ENCODE measurements at places on chromosomes 3 and 15.

DNA sequence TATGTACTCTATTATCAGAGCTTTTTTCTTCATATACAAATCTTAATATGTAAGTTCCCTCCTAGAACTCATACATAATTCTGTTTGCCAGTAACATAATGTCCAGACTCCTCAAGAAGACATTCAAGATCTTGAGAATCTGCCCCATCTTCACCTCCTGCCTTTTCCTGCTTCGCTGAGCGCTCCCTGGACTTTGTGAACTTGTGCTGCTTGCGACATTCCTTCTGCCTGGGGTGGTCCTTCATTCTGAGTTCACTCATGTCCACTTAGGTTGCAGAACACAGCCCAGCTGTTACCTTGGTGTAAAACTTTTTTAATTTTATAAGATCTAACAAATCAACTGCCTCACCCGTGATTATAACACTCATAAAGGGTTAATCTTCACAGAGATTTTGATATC lies 478.5 kb upstream of the EPHA3 start:
- DNase-seq: no peak

GRCh38 chr3:79297245-79297960 lies 470.4 kb downstream of the ROBO1 start:
- DNase-seq: no peak

DNA sequence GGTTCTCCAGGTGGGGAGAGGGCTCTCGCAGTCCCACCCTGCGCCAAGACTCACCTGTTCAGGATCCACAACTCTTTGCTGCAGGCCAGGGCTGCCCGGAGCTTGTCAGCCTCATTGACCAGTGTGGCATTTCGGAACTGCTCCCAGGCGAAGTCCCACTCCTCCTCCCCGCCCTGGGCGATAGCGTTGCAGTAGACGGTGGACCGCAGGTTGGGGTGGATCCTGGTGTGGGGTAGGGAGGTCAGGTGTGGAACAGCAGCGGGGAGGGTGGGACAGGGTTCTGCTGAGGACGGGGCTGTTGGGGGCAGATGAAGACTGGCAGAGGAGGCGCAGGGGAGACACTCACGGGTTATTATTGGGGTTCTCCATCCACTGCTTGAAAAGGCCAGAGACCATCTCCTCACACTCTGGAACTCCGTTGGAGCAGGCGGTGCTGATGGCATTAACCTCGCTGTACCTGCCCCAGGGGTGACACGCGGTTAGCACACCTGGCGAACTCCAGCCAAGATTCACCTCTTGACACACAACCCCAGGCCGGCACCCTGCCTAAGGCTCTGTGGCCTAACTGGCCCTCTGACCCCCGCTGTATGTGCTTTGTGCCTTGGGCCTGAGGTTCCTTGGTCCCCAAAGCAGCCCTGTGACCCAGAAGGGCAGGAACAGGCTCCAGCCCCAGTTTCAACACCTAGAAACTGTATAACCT lies 16.1 kb downstream of the MESP2 start:
- DNase-seq: no peak

DNA sequence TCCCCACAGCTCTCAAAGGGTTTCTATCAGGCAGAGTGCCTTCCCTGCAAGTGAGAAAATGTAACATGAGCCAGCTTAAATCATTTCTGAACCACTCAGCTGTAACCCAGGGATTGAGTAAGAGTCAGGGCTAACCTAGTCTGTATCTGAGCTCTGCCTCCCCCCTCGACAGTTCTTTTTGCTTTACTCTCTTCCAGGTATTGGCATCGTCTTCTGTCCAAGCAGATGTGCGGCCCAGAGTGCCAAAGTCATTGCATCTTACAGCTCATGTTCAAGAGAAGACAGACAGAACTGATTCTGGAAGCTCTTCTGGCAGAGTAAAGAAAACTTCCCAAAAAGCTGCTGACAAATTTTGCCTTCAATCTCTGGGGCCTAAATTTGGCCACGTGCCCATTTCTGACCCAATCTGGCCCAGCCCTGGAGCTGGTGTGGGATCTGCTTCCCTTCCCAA lies 74.8 kb downstream of the ABHD5 start:
- DNase-seq: no peak

GRCh38 chr3:111963424-111963823 lies 15.4 kb upstream of the ABHD10 start:
- DNase-seq: no peak

- DNase-seq: no peak
These were observed 12.4 kb upstream of the CHRM5 start for GRCh38 chr15:33955945-33956344.

DNA sequence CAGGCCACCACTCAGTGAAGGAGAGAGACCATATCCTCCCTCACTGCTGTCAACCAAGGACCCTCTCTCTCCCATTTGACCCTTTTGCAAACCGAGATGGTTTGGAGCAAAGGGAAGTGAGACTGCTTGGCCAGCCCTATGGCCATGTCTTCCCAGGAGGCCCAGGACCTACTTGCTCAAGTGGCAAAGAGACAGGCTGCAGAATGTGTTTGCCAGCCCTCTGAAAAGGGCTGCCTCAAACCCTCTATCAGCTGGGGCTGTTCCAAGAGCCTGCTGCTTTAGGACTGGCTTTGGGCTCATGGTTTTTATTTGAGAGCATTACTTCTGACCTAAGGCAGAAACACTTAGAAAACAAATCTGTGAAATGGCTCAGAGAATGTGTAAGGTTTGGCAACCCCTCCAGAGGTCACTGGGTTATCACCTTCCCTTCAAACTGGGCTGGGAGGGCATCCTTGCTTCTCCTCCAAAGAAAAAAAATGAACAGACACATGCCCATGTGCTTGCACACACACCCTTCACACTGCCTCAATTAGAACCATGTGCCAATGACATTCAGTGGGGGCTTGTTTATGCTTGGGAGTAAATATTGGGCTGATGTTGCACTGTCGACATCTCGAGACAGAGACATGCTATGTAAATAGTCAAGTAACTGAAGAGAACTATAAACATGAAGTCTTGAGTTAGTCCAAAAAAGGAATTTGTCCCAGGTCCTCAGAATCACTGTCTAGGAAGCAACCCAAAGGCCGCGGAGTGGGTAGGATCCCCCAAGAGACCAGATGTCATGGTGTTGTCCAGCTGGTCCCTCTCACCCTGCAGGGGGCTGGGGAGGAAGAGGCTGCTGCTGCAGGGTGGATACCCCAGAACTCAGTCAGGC lies 49.8 kb upstream of the CTDSPL start:
- DNase-seq: no peak

GRCh38 chr3:188240189-188240981 lies 86.4 kb downstream of the LPP start:
- DNase-seq: no peak

GRCh38 chr3:127999509-128000106 lies 52.6 kb upstream of the SEC61A1 start:
- DNase-seq: no peak

DNA sequence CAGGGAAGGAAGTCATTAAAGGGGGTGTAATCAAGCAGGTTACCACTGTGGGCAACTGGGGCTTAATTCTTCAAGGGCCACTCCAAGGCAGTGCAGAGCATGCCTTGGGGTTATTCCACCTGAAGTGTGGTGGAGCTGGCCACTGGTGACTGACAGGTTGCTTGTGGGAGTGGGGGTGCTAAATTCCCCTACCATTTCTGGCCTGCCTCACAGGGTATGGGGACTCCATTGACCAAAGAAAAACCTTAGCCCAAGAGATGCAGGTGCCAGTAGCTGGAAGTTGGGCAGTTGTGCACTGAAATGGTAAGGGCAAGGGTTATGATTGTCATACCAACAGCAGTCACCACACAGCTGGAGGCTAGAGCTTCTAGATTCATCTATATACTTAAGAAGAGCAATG lies 93.4 kb downstream of the ZNF621 start:
- DNase-seq: no peak

DNA sequence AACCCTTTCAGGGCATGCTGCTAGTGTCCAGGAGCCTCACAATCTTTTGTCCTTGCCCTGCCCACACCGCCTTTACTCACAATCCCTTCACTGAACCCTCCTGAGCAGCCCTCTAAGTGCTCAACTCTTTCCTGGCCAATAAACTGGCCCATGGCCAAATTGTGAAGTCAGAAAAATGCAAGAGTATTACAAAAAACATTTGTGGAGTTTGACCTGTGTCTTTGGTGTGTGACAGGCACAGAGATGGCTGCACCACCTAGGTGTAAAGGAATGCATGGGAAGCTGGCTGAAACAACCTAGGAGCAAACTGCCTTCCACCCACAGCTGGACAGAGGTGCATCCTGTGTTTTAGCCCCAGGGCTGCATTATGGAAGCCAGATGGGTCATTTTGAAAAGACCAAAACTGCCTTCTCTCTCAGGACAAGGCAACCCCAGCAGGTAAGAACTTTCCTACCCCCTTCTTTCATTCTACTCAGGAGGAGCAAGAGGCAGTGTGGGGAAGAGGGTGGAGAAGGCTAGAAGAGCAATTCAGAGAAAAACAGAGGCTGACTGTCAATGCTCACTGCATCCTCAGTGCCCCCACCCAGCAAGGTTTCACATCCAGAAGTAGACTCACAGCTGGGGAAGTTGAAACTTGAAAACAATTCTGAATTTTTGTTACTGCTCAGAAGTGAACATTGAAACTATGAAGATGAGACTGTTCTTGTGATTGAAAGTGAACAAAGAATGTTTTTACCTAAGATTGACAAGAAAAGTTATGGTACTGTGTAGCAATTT lies 78.6 kb downstream of the TRIM42 start:
- DNase-seq: no peak

GRCh38 chr3:195556390-195556789 lies 13.3 kb upstream of the PPP1R2 start:
- DNase-seq: no peak

- DNase-seq: no peak
These were observed 31.6 kb downstream of the TSC22D2 start for GRCh38 chr3:150439657-150440056.

DNA sequence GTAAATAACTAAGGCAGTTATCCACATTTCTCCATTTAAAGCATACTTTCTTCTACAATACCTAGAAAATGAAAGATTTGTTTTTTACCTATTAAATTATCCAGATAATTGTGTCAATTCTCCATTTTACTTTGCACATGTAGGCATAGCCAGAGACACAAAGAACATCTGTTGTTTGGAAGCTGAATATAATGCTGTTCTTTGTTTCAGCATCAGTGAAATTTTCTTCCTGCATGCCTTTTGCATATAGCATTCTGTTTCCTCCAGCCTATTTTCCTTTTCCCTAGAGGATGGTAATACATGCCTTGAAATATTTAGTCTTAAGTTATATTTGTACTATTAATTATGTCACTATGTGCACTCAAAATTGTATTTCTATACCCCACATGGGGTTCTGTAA lies 233.7 kb downstream of the CNTN6 start:
- DNase-seq: no peak
